ENCODE measurements at places on chromosomes 12 and 14. TPM values are rescaled to one million over a fixed set of nuclear protein-coding genes. Genes with fewer than 3 reads are reported as not detected.
A peak's percentile ranks its signal among the peaks of the same experiment; 100 is the strongest.

- H3K4me1 ChIP-seq, result peaks cover 6% of the 10 kb centered on the region
- H3K27me3 ChIP-seq, result peaks cover 70% of the 10 kb centered on the region
- no peak overlapping the region for H3K4me3 ChIP-seq
- H3K36me3 ChIP-seq, result peaks cover 2% of the 10 kb centered on the region
Measured at GRCh38 chr14:101457301-101457935, 103.9 kb upstream of the DIO3 start.

CAPS2 gene
- 2.4 TPM for total RNA-seq

GRCh38 chr14:103112400-103113243 lies 10.6 kb upstream of the TNFAIP2 start:
- no peak for DNase-seq
- H3K27me3 ChIP-seq, result peaks cover 6% of the 10 kb centered on the region
- no peaks in the 10 kb centered on the region for H3K36me3 ChIP-seq
- H3K4me3 ChIP-seq, result no peak overlapping the region

DNA sequence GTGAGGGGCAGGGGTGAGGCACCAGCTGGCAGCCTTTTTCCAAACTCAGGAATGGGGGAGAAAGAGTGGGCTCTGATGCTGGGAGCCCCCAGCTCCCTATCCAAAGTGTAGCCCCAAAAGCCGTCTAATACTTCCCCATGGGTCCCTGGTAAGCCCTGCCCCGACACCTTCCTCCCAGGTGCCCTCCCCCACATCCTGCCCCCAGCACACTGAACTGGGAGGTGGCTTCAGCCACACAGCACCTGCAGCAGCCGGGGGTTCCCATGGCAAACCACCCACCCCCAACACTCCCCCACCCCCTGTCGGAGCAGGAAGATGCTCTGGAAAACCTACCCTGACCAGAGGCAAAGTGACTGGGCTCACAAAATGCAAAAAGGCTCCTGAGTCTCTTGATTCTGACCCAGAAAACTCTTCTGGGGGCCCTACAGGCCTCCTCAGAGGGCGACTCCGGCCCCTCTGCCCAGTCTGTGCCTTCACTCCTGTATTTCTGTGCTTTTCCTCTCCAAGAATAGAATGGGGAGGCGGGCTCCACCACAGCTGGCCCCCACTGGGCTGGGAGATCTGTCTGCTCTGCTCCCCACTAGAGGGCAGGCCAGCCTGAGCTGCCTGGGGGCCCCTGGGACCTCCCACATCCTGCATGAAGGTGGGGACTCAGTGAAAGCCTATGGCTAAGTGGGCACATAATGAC lies 81.6 kb downstream of the ITPK1 start:
- no peaks in the 10 kb centered on the region for H3K27me3 ChIP-seq
- H3K4me1 ChIP-seq, result peaks cover 45% of the 10 kb centered on the region
- H3K27ac ChIP-seq, result peak overlapping the region; percentile 90
- no peaks in the 10 kb centered on the region for H3K36me3 ChIP-seq
- H3K4me3 ChIP-seq, result peak overlapping the region; percentile 67

PEX5 gene
- total RNA-seq, result 39.1 TPM

- no peaks in the 10 kb centered on the region for H3K4me1 ChIP-seq
- H3K36me3 ChIP-seq, result no peaks in the 10 kb centered on the region
- H3K27me3 ChIP-seq, result peaks cover 29% of the 10 kb centered on the region
- no peak overlapping the region for H3K4me3 ChIP-seq
Measured at GRCh38 chr14:95841668-95842067, 35.0 kb upstream of the TUNAR start.

APOF gene
- total RNA-seq, result not detected

GRCh38 chr12:104823985-104824461 lies 134.1 kb downstream of the SLC41A2 start:
- H3K27me3 ChIP-seq, result no peaks in the 10 kb centered on the region
- DNase-seq, result no peak
- H3K4me1 ChIP-seq, result peaks cover 6% of the 10 kb centered on the region
- peaks cover 7% of the 10 kb centered on the region for H3K36me3 ChIP-seq
- no peak overlapping the region for H3K4me3 ChIP-seq

PRIMA1 gene
- not detected for total RNA-seq

DNA sequence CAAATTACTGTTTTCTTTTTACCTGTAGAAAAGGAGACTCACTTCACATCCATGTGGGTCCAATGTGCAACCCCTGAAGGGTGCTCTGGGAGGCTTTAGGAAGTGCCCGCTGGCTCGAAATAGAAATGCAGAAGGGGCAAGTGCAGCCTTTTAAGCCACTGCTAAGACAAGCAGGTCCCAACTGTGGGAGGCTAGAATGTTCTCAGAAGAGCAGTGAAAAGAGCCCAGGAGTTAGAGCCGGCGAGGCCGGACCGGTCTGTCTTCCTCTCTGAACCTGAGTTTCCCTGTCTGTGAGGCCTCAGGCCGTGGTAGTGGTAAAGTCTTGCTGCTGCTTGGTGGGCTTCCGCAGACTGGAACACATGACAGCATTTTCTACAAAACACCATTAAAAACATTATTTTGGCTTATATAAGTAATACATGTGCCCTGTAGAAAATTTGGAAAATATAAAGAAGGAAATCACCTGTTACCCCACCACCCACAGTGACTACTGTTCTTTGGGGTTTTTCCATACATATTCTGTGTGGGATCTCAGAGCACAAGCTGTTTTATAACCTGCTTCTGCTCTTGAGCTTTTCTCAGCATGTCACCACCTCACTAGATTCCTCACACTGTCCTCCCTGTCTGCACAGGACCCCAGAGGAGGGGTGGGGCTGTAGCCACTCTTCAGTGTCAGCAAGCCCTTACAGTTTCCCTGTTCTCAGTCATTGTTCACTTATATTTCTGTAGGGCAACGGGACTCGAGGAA lies 6.0 kb downstream of the CKB start:
- no peak overlapping the region for H3K27ac ChIP-seq
- no peak overlapping the region for H3K4me3 ChIP-seq
- H3K27me3 ChIP-seq, result no peaks in the 10 kb centered on the region

DNA sequence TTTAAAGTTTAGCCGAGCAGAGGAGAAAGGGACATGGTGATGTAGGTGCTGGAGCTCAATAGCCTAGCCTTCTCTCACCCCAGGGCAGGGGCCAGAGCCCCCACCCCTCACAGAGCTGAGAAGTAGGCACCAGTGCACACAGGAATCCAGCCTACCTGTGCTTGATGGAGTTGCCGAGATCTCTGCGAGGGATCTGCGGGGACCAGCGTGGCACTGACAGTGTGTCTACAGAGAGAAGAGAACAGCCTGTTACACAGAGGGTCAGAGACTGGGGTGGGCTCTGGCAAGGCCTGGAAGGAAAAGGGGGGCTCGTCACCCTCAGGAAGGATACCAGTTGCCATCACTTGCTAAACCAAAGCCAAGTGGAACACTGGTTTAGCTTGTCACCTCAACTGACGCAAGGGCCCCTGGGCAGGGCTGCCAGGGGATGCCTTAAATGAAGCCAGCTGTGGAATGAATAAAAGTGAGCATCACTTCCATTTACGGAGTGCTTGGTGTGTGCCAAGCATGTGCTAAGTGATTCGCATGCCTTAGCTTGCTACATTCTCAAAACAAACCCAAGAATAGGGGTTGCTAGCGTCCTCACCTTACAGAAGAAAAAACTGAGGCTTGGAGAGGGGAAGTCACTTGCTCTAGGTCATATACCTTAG lies 220.8 kb upstream of the NOS1 start:
- no peak overlapping the region for H3K27ac ChIP-seq
- H3K4me1 ChIP-seq, result no peaks in the 10 kb centered on the region
- no peak for DNase-seq
- H3K27me3 ChIP-seq, result peaks cover 17% of the 10 kb centered on the region

NGB gene
- total RNA-seq, result not detected

KMT2D gene
- 45.3 TPM for total RNA-seq

GRCh38 chr14:77375973-77376770 lies 722 bp downstream of the TMED8 start:
- peak overlapping the region; percentile 93 for H3K4me3 ChIP-seq
- no peaks in the 10 kb centered on the region for H3K27me3 ChIP-seq
- peaks cover 41% of the 10 kb centered on the region for H3K4me1 ChIP-seq

DNA sequence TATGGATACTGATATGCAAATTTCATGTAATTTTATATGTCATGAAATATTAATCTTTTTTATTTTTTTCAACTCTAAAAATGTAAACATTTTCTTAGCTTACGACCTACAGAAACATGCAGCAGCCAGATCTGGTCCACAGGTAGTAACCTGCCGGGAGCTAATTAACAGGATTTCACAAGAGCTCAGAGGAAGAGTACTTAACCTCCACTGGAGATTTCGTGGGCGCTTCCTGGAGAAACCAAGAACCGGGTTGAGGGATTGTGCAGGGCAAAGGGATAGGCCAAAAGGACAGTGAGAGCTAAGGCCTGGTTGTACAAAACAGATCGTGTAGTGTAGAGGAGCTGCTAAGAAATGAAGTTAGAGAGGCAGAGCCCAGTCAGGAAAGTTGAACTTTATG lies 315.7 kb downstream of the PAWR start:
- no peaks in the 10 kb centered on the region for H3K27me3 ChIP-seq
- no peak overlapping the region for H3K4me3 ChIP-seq
- no peaks in the 10 kb centered on the region for H3K36me3 ChIP-seq

MYH7 gene
- total RNA-seq, result 0.04 TPM

DNA sequence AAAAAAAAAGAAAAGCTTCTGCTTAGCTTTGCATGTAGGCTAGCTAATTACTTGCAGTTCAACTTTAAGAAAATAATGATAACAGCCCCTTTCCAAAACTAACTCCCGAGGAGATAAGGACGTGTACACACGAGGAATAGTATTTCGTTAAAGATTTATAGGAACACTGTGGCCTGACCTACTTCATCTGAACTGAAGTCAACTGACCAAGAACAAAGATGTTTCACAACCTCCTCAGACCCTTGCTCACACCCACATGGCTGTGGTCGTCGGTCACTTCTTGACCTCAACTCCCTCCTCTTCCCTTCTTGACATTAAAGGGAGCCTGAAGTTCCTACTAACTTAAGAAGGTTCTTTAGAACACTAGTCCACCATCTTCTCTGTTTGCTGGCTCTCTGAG lies 25.3 kb upstream of the FAM181A start:
- H3K27ac ChIP-seq, result no peak overlapping the region
- no peak for DNase-seq

DNA sequence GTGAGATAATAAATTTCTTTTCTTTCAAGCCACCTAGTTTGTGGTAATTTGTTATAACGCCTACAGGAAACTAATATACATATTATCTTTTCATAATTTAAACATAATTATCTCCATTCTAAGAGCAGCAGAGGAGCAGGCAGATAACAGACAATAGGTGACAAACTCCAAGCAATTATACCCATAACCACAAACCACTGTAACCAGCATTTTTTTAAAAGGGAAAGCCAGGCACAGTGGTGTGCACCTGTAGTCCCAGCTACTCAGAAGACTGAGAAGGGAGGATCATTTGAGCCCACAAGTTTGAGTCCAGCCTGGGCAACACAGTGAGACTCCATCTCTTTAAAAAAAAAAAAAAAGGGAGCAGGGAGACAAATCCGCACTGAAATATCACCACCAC lies 54.9 kb downstream of the ATF7 start:
- no peak for DNase-seq
- no peak overlapping the region for H3K27ac ChIP-seq
- H3K27me3 ChIP-seq, result no peaks in the 10 kb centered on the region

GRCh38 chr14:53620317-53620716 lies 336.3 kb downstream of the BMP4 start:
- no peak for DNase-seq
- no peaks in the 10 kb centered on the region for H3K4me1 ChIP-seq
- H3K27ac ChIP-seq, result no peak overlapping the region
- no peaks in the 10 kb centered on the region for H3K36me3 ChIP-seq
- no peak overlapping the region for H3K4me3 ChIP-seq

DNA sequence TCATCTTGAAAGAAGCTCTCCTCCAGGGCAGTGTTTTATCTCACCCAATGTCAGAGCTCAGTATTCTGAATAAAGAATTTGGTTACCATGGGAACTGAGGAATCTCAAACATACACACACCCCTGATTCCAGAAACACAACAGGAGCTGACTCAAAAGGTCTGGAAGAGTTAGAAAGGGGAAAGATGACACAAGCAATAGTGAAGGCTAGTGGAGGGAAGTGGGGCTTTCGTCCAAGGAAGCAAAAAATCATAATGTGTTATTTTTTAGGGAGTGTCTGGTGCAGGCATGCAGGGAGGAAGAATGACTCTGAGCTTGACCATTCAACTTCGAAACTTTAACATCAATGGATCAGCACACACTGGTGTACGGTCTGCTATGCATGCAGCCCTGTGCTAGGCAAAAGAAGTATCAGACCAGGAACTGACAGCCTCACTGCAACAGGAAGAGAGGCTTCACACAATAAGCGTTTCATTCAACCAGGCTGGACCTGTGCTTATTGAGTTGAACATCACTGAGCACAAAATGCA lies 20.3 kb downstream of the HEBP1 start:
- H3K4me3 ChIP-seq, result no peak overlapping the region
- DNase-seq, result no peak
- no peak overlapping the region for H3K27ac ChIP-seq

DNA sequence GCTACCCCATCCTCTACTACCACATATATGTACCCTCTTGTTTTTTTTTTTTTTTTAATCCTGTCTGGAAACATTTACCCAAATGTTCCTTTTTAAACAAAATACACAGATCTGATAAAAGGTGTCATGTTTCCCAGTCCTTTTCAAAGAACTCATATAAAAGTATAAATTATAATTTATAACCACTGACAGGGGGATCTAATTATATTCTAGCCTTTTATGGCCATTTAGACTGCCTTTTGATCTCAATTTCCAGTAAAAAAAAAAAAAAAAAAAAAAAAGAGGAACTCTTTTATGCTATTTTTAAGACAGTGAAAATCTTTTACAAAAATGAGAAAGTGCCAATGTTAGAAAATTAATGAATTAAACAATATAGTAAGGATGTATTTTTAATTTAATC lies 65.0 kb downstream of the NAV3 start:
- H3K27ac ChIP-seq, result no peak overlapping the region
- H3K36me3 ChIP-seq, result no peaks in the 10 kb centered on the region
- DNase-seq, result no peak
- H3K27me3 ChIP-seq, result no peaks in the 10 kb centered on the region
- no peaks in the 10 kb centered on the region for H3K4me1 ChIP-seq
